Stimulated activated CD4-positive, alpha-beta T cell treated with anti-CD3 and anti-CD28 coated beads, Interleukin-1b, Interleukin-23, amount 100 ng/mL, for 1 hour (primary cell): ENCODE measurements at places on chromosomes 2 and 18.

DNA sequence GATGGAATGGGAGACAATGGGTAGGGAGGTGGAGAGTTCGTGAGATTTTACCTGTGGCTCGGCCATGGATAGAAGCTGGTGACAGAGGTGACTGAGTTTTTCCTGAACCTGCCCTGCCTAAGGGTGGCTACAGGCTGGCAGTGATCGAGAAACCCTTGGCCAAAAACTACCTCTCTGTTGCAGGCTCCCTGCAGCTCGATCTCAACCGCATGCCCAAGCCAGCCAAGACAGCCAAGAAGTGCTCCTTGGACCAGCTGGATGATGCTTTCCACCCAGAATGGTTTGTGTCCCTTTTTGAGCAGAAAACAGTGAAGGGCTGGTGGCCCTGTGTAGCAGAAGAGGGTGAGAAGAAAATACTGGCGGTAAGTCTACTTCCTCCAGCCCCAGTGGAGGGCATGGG lies 225.5 kb downstream of the DYSF start:
- DNase-seq: no peak

GRCh38 chr2:181657379-181657778 lies 474 bp upstream of the CERKL start:
- DNase-seq: no peak

DNA sequence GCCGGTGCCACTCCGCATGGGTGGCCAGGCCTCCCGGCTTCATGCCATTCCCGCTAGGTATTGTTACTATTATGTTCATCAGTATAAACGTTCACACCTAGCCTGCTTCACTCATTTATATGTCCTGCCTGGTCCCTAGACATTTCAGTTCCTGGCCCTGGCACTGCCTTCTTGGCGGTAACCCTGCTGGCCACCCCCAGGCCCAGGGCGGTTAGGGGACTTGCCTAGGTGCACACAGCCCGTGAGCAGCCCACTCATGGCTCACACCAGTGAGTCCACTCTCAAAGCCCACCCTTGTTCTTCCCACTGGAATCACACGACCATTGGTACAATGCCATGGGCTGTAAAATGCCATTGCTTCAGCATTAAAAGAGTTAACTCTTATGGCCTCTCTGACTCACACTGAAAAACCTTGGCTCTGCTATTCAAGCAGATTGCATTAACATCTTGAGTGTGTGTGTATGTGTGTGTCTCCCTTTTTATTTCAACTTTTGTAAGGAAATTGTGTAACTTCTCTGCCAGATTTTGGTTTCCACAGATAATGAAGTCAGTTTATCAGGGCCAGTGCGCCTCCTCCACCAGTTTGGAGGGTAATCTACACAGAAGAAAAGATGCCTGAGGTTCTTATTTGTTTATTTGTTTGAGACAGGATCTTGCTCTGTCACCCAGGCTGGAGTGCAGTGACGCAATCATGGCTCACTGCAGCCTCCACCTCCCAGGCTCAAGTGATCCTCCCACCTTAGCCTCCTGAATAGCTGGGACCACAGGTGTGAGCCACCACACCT lies 74.2 kb downstream of the RAB31 start:
- no peak for DNase-seq

- no peak for DNase-seq
These were observed at the start of gene DRC1 for GRCh38 chr2:26401739-26402541. DRC1 (plus strand) TSS chr2:26401920; CDS start chr2:26401990, 70 bp downstream.

DNA sequence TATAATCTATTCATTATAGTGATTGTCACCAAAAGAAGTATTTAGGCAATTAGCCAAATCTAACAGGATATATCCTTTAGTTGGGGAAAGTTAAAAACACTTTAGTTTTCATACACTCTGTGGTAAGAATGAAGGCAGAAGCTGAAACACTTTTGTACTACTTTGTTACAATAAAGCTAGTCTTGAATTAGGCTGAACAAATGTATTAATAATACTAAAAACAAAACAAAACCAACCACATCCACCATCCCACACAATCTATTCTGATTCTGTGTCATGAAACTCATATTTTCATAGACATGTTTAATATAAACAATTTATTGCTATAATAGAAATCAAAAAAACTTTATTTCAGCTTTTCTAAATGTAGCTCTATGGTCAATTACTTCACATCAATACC lies 508.8 kb downstream of the ZEB2 start:
- DNase-seq: no peak

DNA sequence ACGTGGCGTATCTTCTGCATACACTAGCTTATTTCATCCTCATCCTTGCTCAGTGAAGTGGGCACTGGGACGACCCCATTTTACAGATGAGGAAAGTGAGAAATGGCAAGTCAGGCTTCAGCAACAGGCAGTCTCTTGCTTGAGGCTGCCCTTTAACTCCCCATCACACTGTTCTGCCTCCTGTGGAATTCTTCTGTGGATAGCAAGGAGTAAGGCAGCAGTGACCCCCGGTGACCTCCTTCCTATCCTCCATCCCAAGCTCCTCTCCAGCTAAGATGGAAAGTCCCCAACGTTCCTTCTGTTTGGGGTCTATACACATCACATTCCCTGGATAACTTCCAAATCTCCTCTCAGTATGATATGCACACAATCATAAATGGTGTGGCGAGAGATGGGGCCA lies 10.5 kb downstream of the ANKRD29 start:
- no peak for DNase-seq

- no peak for DNase-seq
These were observed 1.6 kb downstream of the SNED1 start for GRCh38 chr2:240999873-241000541.

GRCh38 chr2:79511320-79511951 lies 1.4 kb upstream of the CTNNA2 start:
- DNase-seq: no peak

- DNase-seq: no peak
These were observed 58.9 kb upstream of the TEX51 start for GRCh38 chr2:126839796-126840195.

DNA sequence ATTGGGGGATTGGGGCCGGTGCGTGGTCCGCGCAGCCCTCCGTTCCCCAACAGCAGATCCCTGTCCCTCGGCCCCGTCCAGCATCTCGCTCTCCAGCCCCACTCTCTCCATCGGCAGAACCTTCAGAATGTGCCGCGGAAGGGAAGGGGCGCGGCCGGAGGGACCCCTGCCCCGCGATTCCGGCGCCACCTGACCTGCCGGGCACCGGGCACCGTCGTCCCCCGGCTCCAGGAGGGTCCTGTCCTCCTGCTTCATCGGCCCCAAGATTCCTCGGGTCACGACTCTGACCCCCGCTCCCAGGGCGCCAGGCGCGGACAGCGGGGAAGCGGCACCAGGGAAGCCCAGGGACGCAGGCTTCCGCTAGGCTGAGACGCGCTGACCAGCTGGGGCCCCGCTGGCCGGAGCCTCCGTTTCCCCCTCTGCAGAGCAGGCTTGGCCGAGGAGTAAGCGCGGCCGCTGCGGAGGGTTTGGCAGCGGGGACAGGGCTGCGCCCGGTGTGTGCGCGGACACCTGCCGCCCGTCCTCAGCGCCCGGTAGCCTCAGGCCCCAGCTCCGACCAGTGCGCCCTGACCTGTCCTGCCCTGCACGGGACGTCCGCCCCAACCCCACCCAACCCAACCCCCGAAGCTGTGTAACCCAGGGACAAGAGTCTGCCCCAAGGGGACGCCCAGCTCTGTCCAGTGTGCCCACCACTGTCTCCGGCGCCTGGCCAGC lies 16.8 kb upstream of the BOK start:
- DNase-seq: no peak

DNA sequence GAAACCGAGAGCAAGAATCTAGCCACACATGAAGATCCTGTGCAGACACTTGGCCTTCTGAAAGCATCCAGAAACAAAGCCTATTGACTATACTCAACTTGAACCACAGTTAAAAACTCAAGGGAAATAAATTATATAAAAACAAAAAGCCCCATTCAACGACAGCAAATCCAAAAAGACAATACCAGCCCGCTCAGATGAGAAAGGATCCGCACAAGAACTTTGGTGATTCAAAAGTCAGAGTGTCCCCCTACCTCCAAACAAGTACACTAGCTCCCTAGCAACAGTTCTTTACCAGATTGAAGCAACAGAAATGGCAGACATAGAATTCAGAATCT lies 163.2 kb downstream of the WDPCP start:
- DNase-seq: no peak

DNA sequence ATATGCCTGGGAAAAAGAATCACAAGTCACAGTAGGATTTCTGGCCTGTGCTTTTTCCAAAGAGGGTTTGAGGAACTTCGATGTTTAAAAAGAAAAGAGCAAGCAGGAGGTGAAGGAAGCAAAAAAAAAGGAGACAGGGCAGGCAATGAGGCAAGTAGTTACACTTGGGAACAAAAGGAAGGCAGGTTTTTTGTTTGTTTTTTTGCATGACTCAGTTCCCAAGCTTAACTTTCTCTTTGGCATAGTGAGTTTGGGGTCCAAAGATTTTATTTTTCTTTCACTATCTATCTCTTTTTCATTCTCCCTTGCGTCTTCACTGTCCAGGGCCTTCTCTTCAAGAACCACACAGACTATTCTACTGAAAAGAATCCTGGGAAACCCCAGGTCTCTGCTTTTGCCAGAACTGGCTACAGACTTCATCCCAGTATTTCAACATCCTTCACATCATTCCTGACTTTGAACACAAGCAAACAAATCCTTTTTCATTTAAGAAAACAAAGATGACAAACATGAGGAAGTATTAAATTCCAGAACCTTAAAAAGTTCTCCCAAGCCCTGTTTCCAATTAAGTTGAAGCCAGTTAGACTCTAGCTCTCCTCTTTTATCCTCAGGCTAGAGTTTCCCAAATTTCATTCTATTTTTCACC lies 210.7 kb upstream of the RND3 start:
- DNase-seq: no peak

DNA sequence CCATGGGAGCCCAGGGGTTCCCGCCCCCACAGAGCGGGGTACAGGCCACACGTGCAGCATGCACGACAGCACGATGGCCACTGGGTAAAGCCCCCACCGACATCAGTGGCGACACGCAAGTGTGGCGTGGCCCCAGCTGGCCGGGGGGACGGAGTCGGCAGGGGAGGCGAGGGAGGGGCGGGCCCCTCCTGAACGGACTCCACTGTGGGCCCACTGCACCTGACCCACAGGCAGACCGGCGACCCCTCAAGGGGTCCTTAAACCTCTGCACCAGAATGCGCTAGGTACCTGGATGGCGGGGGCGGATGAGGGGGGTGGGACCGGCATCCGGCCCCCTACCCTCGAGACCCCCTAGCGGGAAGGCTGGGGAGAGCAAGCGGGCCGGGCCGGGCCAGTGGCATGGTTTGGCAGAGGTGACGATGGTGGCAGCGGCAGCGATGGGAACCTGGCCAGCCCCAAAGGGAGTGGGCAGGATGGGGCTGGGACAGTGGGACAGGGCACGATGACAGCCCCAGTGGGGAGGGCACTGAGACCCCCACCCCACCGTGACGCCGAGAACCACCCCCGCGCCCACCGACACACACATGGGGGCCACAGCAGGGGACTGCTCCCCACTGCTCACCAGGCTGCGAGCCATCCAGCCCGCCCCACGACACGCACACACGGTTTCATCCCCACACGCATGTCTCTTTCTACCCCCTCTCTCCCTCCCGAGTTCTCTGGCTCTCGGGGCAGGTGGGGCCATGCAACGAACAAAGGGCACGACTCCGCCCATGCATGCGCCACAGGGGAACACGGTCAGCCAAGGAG lies 91.9 kb upstream of the ANKRD30BL start:
- DNase-seq: no peak

- no peak for DNase-seq
These were observed 111.7 kb downstream of the RTP5 start for GRCh38 chr2:241981076-241981700.

DNA sequence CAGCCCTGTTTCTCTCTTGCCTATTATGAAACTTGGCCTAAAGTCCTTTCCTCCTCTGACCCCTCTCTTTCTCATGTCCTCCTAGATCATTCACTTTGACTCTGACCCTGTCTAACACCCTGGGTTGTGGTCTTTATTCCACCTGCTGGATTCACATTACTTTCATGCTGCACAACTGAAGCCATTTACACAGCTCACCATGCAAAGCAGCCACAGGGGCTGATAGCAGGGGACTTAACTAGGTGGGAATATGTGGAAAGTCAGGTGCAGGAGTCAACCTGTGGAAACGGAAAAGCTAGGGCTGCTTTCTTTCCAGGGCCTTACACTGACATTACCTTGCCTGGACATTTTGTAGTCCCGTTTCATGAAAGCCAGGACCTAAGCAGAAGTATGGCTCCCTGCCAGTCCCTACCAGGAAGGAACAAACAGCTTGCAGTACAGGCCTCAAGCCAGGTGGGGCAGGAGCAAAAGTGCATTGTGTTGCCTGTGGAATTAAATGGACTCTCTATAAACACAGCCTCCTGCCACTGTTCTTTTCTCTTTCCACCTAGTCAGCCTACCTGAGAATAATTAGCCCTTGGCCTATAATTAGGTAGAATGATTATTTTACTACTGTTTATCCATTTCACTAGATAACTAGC lies 11.8 kb downstream of the MAPRE3 start:
- DNase-seq: no peak

- no peak for DNase-seq
These were observed 119.6 kb downstream of the FEZ2 start for GRCh38 chr2:36478332-36478738.

DNA sequence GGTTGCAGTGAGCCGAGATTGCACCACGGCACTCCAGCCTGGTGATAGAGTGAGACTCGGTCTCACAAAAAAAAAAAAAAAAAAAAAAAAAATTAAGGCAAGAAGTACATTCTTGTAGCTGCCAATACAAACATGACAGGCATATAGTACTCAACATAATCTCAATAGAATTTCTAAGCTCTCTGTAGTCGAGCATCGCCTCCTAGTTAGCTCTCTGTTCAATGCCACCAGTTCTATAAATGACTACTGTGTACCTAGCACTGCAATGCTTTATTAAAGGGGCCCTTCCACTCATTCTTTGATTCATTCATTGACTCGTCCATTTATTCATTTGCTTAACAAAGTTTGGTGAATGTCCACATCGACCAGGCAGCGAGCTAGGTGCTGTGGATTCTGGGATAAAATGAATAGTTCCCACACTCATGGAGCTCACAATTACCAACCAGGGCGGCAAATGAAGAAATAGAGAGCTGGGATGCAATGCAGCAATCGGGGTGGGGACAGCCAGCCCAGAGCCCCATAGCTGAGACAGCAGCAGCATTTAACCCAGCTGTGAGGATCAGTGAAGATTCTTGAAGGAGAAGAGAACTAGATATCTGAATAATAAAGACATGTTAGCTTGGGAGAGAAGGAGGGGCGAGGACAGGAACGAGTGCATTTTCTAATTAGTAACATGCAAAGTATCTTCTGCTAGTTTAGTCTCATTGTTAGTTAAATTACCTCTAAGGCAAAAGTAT lies 349.8 kb downstream of the LPIN1 start:
- DNase-seq: no peak

- no peak for DNase-seq
These were observed 6.3 kb upstream of the RBMS1 start for GRCh38 chr2:160499865-160500264.

- peak; percentile 18 for DNase-seq
These were observed 162.0 kb downstream of the RTP5 start for GRCh38 chr2:242031481-242032019.

- DNase-seq: no peak
These were observed 58.6 kb upstream of the RNF152 start for GRCh38 chr18:61951396-61951795.
